ENCODE measurements at places on chromosomes 4 and X. TPM values are rescaled to one million over a fixed set of nuclear protein-coding genes. Genes with fewer than 3 reads are reported as not detected.

The UCHL1 gene
- total RNA-seq, result 1,155 TPM

DNA sequence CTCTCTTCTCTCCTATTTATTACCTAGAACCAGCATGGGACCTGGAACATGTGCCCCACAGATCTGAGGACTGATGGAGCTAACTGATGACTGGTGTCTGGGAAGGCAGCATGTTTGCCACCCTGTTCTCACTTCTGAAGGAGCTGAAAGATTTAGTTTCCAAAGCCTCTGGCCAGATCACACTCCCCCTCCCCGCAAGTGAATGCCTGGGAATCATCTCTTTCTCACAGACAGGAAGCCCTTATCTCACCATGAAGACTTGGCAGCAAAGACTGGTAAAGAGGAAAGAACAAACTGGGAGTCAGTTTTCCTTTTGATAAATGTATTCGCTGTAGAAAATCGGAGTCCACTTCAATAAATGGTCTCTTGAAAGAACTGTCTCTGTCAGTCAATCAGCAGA lies 21.0 kb upstream of the PCYT1B start:
- no peak for DNase-seq

- DNase-seq, result no peak
Measured at GRCh38 chr4:121685257-121685656, 11.5 kb downstream of the ANXA5 start.

- no peak for DNase-seq
Measured at GRCh38 chrX:108735091-108735678, 1.2 kb downstream of the IRS4 start.

- no peak for DNase-seq
Measured at GRCh38 chr4:117512414-117512813, 427.0 kb upstream of the TRAM1L1 start.

DNA sequence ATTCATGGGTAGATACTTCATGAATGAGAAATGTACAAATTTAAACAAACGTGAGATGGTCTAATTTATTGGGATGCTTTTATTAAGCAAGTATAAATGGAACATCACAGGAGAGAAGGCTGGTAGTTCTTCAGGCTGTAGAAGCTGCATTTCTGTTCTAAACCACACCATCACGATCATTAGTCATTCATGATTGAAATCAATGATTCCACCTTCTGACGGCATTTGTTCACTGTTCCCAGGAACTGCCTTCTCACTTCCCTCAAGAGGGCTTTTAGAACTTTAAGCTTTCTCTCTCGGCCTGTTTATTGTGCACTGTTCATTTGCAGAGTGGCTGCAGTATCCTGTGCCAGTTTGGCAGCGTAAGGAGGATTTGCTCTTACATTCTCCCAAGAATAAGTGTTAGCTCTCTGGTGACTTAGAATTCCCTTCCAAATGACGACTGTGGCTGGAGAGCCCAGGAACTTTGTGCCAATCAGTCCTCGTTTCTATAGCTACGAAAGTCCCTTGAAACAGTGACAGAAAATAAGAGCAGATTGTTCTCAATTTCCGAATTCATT lies 54.7 kb downstream of the MFAP3L start:
- no peak for DNase-seq

DNA sequence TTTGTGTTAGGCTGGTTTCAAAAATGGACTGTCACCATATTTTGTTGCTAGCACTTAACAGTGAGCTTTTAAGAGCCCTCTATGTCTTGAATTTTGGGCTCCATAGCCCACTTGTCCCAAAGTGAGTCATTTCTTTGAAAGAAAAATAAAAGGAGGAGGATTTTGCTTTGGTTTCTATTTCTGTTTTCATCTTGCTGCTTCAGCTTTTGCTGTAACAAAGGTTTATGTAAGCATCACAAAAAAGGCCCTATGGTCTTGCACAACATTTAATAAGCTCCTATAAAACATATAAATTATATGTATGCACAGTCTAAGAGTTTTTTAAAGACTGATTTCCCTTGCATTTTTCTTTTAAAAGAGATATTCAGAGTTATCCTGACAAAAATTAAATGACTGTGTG lies 105.2 kb downstream of the PHOX2B start:
- no peak for DNase-seq

DNA sequence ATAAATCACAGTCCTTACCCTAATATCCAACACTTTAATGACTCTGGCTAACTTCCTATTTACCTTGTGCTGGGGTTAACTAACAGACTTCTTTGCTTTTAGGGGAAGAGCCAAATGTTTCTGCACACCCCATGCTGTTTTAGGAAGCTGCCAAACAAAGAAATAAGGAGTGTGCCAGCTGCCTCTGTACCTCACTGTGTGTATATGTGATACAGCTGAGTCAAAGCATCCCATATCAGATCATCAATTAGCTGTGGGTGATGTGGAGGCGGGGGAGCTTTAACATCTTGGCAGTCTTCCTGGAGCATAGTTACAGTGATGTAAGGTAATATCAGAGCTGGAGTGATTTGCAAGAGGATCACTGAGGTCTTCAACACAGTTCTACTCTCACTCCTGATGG lies 95.4 kb downstream of the COL25A1 start:
- no peak for DNase-seq

DNA sequence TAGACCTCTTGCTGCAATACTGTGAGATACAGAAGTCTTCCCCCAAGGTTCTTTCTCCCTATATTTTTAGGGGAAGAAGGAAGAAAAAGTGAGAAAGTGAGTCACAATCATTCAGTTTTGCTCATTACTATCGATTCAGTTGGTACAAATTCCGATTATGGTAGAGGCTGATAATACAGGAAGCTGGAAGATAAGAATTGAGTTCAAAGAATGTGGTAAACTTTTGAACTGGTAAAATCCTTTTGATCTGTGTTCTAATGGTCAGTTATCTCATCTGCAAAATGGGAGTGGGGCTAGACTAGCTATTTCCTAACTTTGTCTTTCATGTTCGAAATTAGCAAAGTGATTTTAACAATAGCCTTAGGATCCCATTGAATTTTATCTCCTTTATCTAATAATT lies 101.4 kb upstream of the FAT1 start:
- no peak for DNase-seq

All from renal cortical epithelial cell (primary cell).